ENCODE measurements at places on chromosomes 1 and 21.

DNA sequence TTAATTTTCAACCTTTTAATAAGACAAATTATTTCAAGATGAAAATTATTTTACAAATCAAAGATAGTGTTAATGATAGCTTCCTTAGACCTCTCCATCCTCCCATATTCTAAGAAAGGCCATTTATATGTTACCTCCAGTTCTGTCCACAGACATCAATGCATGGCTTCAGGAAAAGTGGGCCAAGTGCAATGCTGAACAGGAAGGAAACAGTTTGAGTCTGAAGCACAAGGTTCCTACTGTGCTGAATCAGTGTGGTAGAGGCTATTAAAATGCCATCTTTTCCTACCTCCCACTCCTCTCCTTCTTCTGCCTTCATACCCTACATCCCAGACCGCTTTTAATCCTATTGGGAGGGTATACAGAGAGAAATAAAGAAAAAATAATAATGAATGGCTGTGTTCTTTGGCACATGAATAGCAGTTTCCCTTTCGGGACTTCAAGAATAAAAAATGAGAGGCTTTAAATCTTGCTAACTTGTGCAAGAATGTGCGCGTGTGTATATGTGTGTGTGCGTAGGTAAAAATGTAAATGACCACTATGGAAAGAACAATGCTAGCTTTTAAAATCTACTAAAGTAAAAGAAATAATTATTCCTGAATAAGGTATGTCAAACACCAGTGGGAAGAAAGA, 62.6 kb upstream of the C1orf105 start:
- DNase-seq: no peak

DNA sequence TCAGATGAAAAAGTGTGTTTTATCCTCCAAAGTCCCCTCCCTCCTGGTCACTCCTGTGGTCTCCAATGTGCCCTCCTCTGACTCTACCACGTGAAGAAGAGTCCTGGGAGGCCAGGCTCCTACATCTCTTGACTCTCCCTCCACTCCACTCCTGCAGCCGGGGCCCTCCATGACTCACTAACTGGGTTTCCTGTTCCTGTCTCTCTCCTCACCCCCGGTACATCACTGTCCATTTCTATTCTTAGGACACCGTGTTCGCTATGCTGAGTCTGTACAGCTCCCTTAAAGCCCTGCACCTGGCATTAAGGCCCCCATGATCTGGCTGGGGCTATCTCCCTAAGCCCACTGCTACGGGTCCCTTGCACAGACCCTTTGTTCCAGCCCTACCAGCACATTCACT, 93.4 kb downstream of the BCAR3 start:
- DNase-seq: no peak

GRCh38 chr1:101474039-101474665, 237.3 kb downstream of the S1PR1 start:
- DNase-seq: no peak

DNA sequence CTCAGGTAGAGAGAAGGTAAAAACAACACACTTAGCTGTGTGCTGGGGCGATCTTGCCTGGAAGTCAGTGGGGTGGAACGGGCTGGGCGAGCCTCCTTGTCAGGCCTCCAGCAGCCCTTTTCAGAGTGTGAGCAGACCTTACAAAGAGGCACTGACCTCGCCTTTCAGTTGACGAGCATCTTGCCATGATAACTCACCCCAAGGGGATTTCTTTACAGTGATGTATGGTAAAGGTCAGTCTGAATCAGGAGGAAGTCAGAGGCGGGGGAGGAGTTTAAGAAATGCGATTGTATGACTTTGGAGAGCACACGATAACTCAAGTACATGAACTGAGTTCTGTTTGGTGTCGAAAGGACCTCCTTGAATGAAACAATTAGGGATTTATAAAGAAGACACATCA, 326.5 kb upstream of the PROX1 start:
- no peak for DNase-seq

DNA sequence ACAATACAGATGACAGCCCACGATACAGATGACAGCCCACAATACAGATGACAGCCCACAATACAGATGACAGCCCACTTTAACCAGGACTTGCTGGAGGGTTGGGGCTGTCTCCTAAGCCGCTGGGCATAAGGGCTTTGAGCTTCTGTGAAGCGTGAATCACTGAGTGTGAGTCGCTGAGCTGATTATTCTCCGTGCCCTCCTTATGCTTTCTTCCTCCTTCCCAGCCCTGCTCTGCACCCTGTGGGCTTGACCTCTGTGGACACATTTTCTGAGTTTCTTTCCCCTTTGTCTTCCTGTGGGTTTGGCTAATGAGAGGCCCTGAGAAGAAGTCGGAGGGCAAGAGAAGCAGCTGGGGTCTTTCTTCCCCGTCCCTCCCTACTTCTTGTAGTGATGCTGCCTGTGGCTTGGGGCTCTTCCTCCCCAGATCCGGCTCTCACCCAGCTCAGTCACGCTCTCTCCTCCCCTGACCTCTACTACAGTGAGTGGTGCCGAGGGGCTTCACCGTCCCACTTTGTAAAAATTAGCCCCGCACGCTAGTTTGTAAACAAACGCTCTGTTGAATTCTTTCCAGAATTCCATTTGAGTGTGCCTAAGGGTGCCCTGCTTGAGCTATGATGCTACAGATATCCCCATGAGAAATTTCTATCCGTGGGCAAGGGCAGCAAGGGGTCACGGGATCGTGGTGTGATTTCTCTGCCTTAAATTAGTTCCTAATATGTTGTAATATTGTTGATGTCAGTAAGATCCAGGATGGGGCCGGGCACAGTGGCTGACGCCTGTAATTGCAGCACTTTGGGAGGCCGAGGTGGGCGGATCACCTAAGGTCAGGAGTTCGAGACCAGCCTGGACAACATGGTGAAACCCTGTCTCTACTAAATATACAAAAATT, 46.4 kb upstream of the SOD1 start:
- DNase-seq: no peak
